Stimulated activated CD4-positive, alpha-beta T cell treated with anti-CD3 and anti-CD28 coated beads, TNF-alpha, amount 100 ng/mL, for 4 hours (primary cell): ENCODE measurements at places on chromosomes 4 and X.

- DNase-seq = no peak
These were observed 97.9 kb downstream of the MAB21L2 start for GRCh38 chr4:150679765-150680343.

GRCh38 chr4:55407119-55407518 is 11.4 kb downstream of the TMEM165 start:
- DNase-seq = no peak

DNA sequence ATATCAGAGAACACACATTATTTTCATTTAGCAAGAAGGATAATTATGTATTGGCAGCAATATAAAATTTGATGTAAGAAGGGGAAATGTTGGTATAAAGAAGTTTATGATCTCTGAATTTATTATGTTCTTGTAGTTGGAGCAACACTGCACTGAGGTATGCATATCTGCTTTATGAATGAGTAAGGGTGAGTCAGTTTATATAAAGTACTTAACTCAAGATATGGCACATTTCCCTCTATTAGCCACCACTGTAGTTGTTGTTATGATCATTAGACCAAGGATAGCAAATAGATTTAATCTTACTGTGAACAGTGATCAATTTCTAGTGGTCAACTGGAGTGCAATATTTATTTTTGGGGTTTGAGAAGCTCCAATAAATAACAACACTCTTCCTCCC is 66.6 kb downstream of the SNX25 start:
- DNase-seq = no peak

- no peak for DNase-seq
These were observed 312.6 kb downstream of the EVC2 start for GRCh38 chr4:5395781-5396180.

DNA sequence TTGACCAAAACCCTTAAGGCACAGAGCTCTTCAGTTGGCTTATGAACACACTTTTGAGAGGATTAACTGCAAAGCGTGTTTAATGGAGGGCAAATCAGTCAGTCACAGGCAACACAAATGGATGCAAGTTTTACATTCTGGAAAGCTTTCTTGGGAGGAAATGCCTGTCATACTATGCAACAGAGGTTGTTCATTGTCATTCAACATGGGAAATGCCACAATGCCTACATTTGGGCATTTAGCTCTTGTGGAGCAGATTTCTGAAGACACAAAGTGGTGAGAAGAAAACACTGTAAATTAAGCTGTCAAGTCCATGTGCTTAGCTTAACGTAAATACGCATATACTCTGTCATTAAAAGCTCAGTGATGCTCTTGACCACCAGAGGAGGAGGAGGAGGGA is 41.1 kb downstream of the CBLL2 start:
- no peak for DNase-seq
